ENCODE measurements at places on chromosomes 13 and 19.
A peak's percentile ranks its signal among the peaks of the same experiment; 100 is the strongest.

- no peak for DNase-seq
Measured at GRCh38 chr13:30572859-30573275, 44.9 kb upstream of the USPL1 start.

DNA sequence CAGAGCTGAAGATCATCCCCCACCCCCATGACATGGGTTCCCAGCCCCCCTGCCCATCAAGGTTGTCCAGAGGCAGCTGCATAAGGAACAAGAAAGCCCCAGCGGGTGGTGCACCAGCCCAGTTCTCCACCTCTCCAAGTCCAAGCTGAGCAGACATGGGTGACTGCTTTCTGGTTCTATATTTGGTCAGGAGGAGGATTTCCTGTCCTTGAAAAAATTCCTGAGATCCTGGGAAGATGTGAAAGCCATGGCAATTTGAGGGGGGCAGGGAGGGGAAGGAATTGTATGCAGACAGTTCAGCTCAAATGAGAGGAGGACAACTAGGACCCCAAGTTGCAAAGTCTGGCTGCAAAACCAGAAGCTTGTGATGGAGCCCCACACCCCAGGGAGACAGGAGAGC, 55.4 kb upstream of the ADGRE5 start:
- no peak for DNase-seq

DNA sequence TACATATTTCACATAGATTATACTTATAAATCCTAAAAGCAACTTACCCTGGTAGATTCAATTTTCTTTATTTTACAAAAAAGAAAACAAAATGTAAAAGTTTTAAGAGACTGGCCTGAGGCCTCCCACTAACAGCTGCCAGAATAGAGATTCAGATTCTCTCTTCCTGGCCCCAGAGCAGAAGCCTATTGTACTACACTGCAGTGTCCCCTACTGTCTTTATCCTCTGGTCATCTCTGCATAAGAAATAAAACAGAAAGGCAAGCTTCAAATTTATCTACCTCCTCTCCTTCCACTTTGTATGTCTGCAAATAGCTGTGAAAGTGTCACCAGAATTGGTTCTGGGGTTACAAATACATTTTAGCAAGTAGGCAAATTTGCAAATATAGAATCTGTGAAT, 1004.1 kb upstream of the PCDH9 start:
- no peak for DNase-seq

DNA sequence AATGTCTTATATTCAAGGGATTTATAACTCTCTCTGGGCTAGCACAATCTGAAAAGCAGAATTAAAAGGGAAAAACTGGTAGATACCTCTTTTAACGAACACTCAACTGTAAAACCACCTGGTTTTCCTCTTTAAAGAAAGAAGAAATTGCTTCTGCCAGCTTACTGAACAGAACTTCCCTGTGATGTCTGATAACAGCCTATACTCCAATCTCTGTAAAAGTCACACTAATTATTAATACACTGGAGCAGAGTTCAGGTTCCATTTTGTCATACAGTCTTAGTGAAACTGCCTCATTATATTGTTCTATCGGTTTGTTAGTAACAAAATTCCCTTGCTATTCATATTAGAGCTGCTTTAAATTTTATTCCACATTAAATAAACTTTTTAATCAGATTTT, 251.0 kb upstream of the STARD13 start:
- DNase-seq, result no peak

GRCh38 chr19:57342582-57342981, 8.5 kb upstream of the ZNF304 start:
- no peak for DNase-seq

DNA sequence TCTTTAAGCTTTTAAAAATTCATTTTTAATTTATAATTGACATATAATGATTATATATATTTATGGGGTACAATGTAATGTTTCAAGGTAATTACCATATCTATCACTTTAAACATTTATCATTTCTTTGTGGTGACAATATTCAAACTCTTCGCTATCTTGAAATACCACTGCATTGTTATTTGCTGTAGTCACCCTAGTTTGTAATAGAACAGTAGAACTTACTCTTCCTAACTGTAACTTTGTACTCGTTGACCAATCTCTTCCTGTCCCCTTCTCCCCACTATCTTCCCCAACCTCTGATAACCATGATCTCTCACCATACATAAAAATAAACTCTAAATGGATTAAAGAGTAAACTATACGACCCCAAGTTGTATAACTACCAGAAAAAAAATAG, 20.4 kb downstream of the COG6 start:
- DNase-seq, result no peak

DNA sequence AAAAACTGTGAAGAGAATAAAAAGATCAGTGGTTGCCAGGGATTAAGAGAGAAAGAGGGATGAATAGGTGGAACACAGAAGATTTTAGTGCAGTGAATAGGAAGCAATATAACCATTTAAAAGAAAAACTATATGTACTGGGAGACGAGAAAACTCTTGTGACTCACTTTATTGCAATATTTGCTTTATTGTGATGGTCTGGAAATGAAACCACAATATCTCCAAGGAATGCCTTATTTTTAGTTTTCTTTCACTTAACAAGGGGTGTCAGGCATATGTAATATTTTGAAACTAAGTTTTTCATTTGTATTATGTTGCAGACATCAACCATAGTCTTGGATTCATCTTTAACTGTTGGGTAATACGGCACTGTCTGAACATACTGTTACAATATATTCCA, 1308.2 kb downstream of the PCDH9 start:
- DNase-seq, result no peak

GRCh38 chr13:112998521-112999280, 29.7 kb downstream of the MCF2L start:
- DNase-seq, result no peak

GRCh38 chr19:29983568-29983967, 41.5 kb downstream of the URI1 start:
- no peak for DNase-seq

DNA sequence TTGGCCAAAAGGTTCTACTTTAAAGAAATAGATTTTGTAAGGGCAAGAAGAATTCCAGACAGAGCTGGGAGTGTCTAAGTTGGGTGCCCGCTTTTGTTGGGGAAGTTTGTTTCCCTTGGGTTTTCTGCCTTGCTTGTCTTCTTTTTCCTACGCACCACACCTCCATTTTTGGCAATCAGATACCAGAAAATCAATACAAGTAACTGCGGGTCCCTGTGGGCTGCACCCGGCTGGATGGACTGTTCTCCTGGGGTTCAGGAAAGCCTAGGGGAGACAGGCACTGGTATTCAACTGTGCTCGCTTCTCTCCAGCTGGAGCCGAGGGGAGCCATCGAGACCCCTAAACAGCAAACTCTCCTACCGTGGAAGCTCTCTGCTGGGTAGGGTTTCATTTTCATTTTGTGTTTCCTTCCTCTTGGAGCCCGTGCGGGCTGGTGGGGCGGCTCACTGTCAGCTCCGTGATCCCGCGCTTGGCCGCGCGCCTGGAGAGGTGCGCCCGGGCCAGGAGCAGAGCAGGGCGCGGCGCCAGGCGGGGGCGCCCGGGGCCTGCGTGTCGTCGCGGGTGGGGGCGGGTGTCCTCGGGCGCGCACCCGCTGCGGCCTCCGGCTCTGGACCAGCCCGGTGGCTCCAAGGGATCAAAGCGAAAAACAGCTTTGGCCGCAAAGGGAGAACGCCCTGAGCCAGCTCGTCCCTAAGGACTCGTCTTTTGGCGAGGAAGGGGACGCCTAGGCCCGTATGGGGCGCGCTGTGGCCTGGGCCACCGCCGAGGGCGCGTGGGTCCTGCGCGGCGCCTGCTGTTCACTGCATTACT, 347.2 kb downstream of the ZNF536 start:
- DNase-seq, result peak; percentile 16

- no peak for DNase-seq
Measured at GRCh38 chr13:95498886-95499285, 53.6 kb upstream of the CLDN10 start.

DNA sequence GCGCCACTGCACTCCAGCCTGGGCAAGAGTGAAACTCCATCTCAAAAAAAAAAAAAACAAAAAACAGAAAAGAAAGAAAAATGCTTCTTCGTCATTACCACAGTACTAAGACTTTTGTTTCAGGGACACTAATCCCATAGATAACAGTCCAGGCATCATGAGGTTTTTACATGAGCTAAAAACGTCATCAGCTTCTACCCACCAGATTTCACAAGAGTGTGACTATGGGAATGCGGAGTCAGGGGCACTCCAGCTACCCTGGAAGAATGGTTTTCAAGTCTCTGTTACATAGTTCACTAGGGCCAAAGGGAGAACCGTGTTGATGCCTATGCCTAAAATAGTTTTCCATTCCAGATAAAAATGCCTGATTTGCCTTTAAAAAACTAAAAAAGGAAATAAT, 33.2 kb downstream of the RAB20 start:
- no peak for DNase-seq

- DNase-seq, result no peak
Measured at GRCh38 chr13:59230484-59231264, 933.1 kb downstream of the DIAPH3 start.

GRCh38 chr19:51821921-51822320, 27.0 kb downstream of the FPR3 start:
- no peak for DNase-seq

DNA sequence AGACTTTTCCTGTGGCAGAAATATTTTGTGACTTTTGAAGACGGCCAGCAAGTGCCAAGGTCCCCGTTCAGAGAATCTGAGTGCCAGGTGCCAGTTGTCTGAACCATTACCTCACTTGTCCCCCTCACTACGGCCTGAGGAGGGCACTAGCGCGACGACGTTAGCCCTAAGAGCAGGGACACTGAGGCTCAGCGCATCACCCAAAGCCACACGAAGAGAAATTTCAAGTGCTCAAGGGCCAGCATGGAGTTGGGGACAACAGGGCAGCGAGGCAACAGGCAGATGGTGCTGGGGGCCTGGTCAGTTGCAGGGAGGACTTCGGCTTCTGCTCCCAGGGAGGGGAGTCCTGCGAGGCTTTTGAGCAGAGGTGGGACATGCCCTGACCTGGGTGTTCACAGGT, 9.5 kb upstream of the TYK2 start:
- DNase-seq, result no peak

DNA sequence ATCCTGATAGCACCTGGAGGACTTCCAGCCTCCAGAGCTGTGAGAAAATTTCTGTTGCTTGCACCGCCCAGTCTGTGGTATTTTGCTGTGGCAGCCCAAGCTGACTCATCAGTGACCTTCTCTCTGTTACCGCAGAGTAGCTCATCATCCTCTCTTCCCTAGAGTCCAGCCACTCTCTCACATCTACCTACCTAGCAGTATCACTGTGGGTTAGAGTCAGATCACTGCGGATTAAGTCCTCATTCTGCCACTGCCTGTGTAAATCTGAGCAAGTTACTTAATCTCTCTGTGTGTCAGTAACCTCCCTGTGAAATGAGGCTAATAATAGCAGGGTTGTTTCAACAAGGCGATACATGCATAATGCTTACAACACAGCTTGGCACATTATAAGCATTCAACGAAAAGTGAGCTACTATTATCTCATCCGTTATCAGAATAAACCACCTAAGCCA, 40.3 kb upstream of the USPL1 start:
- no peak for DNase-seq

- DNase-seq, result no peak
Measured at GRCh38 chr13:66534561-66534960, 695.6 kb downstream of the PCDH9 start.

- DNase-seq, result no peak
Measured at GRCh38 chr13:25992076-25992475, 59.7 kb downstream of the SHISA2 start.

GRCh38 chr13:55553701-55554100, 1587.0 kb upstream of the PRR20A start:
- DNase-seq, result no peak

- DNase-seq, result no peak
Measured at GRCh38 chr13:50153401-50153800, 138.2 kb downstream of the KCNRG start.

Data from hippocampal formation (tissue), 2 donors.